Fibroblast of skin of right biceps (primary cell): ENCODE measurements at places on chromosomes 6 and 20.

DNA sequence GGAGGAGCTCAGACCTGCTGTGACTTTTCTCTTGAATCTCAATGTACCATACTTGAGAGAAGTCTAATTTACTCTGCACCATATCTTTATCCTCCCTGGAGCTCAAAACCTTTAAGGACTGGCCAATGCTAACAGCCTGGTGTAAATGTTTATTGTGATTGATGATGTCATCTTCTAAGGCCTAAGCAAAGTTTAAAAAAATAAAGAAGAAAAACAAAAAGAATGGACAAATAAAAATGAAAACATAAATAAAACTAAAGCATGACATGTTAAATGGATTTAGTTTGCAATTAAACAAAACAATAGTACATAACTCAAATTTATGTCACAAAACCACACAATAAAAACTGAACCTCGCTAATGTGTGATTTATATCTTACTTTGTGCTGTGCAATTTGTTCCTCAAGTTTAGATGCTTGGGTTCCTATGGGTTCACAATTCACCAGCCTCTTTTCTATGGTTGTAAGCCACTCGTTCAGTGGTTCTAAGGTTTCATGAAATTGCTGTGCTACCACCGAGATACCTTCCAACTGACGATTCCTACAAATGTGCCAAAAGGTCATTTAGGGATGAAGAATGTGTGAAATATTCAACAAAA is 113.0 kb downstream of the DST start:
- DNase-seq, result peak; percentile 51

GRCh38 chr20:57263801-57264792 is 2.3 kb downstream of the BMP7 start:
- DNase-seq, result no peak

DNA sequence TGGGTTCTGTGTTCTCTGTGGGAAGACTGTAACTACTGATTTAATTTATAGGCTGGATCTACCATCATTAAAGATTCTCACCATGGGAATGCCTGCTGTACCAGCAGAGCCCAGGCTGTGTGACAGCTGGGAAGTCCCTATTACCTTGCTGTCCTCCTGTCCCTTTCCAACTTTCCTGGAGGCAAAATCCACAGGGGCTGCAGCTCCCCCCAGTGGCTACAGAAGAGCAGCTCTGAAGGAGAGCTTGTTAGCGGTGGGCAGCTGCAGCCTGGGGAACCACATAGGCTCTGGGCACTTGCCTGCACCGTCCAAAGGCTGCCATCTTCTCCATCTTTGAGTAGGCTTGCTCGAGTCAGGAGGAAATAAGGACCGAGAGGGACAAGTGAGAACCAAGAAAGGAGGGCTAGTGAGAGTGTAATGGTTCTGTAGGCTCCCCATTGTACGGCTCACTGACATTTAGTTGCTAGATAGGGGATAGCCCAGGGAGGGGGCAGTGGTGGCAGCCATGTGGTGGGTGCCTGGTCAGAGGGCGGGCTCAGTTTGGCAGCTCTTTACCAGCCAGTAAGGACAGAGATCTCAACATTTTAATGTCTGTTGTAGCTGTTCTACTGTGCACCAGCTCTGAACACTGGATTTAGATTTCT is 155.1 kb upstream of the MLIP start:
- DNase-seq, result peak; percentile 67

- no peak for DNase-seq
These were observed 100.3 kb downstream of the GJA1 start for GRCh38 chr6:121535777-121536176.

DNA sequence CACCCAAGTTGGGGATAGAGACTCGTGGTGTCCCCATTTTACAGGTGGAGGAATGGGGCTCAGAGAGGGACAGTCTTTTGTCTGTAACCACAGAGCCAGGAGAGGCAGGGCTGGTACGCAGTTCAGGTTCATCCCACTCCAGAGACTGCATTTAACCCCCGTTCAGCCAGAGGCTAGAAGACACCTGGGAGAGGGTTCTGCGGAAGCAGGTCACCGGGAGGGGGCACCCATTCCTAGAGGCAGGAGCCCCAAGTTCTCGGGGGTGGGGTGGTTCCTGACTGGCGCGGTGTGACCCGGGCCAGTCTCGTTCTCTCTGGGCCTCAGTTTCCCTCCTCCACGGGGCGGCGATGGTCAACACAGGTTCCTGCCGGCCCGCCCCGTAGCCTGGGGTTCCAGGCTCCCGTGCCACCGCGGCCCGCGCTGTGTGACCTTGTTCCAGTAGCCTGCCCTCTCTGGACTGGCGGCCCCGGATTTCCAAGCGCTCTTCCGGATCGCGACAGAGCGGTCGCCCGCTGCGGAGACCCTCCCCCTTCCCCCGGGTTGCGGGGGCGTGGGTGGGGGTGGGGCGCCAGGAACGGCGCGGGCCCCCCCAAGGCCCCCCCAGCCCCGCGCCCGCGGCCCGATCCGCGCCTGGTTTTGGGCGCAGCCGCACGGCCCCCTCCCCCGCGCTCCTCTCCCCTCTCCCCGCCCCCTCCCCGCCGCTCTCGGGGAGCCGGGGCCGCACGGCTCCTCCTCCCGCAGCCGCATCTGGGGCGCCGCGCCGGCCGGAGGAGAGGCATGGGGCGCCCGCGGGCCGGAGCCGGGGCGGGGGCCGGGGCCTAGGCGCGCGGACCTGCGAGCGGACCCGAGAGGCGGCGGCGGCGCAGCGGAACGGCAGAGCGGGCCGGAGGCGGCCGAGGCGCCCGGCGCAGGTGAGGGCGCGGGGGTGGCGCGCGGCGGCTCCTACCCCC is at the start of gene DLGAP4:
Gene DLGAP4 (plus strand): TSS at position 738 of the 950 bp plus-strand sequence. CDS start 125,379 bp downstream, outside the sequence.
- no peak for DNase-seq

DNA sequence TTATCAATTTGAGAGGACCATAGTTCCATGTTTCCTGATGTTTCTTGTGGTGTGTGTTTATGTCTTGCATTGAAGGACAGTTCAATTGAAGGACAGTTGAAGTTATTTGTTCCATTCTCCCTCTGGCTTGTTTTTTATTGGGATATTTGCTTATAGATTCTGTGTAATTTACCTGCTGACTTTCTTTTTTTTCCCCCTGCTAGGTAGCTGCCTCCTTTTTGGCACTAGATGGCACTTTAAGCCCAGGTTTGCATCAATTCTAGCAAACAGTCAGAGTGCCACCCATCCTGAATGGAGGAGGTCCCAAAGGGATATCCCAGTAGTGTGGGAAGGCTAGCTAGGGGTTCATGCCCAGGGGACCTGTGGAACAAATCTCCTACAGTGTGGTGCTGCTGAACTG is 78.1 kb downstream of the CFAP61 start:
- no peak for DNase-seq

GRCh38 chr20:33531047-33531877 is 41.4 kb downstream of the CBFA2T2 start:
- DNase-seq, result peak; percentile 61

- DNase-seq, result no peak
These were observed 174.3 kb upstream of the NRSN1 start for GRCh38 chr6:23951691-23952090.

GRCh38 chr20:37574199-37574890 is 46.7 kb upstream of the BLCAP start:
- DNase-seq, result no peak

GRCh38 chr6:116329156-116329555 is 41.6 kb upstream of the DSE start:
- DNase-seq, result peak; percentile 63

DNA sequence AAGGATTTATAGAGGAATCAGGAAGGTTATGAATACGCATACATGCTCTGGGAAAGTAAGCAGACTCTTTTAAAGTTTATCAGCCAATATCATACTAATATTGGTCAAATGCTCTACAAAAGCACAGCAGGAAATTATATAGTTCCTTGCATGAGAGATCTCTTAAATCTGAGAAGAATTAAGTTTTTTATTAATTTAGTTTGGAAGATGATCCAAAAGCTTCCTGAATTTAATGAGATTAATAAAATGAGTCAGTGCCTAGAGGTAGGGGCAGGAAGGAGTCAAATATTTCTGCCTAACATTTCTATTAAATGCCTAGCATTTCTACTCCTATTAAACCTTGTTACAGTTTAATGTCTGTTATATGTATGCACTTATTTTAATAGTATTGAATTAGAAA is 1608.2 kb downstream of the GRIK2 start:
- DNase-seq, result no peak

DNA sequence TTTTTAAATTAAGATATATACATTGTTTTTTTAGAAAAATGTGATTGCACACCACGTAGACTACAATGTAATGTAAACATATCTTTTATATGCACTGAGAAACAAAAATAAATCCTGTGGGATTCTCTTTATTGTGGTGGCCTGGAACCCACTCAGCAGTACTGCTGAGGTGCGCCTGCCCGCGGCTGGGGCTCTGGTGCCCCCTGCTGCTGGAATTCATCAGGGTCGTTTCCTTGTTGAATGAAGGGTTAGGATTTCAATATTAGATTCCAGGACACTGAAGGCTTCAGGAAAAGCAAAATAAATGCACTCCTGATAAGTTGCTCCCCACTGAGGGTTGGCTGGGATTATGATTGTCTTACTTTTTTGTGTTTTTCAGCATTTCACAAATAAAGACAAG is 175.8 kb upstream of the GGTLC1 start:
- peak; percentile 15 for DNase-seq

- no peak for DNase-seq
These were observed 20.9 kb upstream of the DYNLRB1 start for GRCh38 chr20:34495307-34495706.

- no peak for DNase-seq
These were observed 61.3 kb downstream of the PRKN start for GRCh38 chr6:162666246-162666645.

DNA sequence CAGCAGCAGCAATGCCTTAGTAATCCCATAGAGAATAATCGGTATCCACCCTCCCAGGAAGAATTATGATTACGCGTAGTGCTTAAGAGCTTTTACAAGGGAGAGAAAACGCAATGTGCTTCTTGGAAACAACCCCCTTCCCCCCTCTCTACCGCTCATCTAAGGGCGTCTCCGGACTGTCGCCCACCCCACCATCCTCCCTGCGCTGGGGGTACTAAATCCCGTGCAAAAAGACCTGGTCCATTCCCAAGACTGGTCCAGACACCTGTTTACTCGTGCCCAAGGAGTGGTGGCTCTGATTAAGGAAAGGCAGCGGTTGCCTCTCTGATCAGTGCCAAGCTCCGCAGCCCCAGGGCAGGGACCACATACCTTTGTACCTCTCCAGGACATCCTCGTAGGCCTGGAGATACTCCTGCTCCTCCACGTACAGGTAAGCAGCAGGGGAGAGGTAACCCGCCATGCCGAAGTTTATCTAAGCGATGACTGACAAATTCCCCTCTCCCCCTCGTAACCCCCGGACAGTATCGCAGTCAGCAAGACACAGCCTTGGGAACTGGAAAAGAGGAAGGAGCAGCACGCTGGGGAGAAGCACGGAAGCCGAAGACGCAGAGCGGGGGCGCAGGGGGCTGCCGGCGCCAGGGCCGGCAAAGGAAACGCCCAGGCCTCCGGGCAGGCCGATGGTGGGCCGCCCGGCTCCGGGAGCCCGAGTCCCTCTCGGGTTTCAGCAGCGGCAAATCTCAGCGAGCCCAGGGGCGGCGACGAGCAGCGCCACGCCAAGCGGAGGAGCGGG is 112.0 kb upstream of the BEND6 start:
- DNase-seq, result peak; percentile 51

- DNase-seq, result peak; percentile 21
These were observed 36.3 kb downstream of the BANF2 start for GRCh38 chr20:17735959-17736621.

GRCh38 chr6:139567095-139567494 is 192.6 kb upstream of the CITED2 start:
- DNase-seq, result peak; percentile 32

GRCh38 chr6:27111743-27112142 is 135.8 kb upstream of the PRSS16 start:
- no peak for DNase-seq

- DNase-seq, result no peak
These were observed 650 bp upstream of the TTK start for GRCh38 chr6:80003826-80004172.

GRCh38 chr6:116096979-116097816 is 3.5 kb upstream of the NT5DC1 start:
- peak; percentile 8 for DNase-seq

- DNase-seq, result no peak
These were observed 19.6 kb downstream of the CYB5R4 start for GRCh38 chr6:83878902-83879644.

DNA sequence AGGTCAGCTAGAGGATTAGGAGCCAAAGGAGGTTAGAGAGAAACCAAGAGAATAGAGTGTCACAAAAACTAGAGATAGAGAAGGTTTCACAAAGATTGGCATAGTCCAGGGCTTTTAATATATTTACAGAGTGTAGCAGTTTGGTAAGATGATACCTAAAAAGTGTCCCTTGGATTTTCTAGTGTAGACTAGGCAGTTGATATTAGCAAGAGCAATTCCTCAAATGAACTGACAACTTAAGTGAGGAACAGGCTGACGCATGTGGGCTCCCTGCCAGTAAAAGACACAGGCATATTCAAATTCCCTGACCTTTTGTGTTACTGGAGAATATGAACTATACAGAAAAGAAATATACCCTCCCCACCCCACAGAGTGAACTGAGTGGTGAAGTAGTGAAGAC is 40.1 kb downstream of the VTA1 start:
- DNase-seq, result peak; percentile 67

GRCh38 chr20:33736962-33737361 is 5.2 kb downstream of the ZNF341 start:
- DNase-seq, result no peak

DNA sequence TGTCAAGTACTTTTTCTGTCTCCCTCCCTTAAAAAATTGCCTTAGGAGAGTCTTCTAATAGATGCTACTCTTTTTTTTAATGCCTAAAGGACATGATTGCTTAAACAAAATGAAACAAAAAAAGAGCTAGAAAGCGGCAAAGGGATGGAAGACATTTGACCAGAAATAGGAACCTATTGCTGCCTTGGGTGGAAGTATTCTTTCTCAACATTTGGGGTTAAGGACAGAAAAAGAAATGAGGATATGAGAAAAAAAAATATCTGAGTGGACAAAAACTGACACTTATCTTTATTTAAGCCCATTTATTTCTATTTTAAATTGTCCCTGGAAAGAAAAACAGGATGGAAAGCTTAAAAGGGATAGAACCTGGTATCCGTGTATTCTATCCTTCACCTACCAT is 664.9 kb upstream of the CITED2 start:
- no peak for DNase-seq

GRCh38 chr20:56391596-56392131 is 351 bp downstream of the AURKA start:
- peak; percentile 17 for DNase-seq

GRCh38 chr6:165245701-165246100 is 63.7 kb downstream of the C6orf118 start:
- DNase-seq, result peak; percentile 60

- peak; percentile 66 for DNase-seq
These were observed 4.3 kb downstream of the TGM6 start for GRCh38 chr20:2385026-2385425.

DNA sequence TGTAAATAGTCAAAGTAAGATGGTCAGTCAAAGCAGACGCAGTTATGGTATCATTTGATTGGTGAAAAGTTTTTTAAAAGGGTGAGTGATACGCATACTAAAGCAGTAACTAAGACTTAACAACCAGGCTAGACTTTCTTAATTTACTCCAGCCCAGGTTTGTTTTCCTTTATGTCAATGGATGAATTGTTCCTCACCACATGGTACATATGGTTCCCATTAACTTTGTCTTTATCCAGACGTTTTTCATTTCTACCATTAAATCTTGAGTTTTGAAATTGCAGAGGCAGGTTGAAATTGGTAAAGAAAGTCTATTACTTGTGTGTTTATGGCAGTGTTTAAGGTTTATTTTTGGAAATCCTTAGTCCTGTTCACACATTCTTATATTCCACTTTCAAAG is 98.5 kb upstream of the SCGN start:
- DNase-seq, result peak; percentile 22

GRCh38 chr6:69129046-69129445 is 494.0 kb downstream of the ADGRB3 start:
- peak; percentile 54 for DNase-seq
